RKO (cell line): ENCODE measurements at places on chromosomes 2 and 18.

- no peak for DNase-seq
These were observed 173.7 kb upstream of the HNRNPA3 start for GRCh38 chr2:177038787-177039484.

DNA sequence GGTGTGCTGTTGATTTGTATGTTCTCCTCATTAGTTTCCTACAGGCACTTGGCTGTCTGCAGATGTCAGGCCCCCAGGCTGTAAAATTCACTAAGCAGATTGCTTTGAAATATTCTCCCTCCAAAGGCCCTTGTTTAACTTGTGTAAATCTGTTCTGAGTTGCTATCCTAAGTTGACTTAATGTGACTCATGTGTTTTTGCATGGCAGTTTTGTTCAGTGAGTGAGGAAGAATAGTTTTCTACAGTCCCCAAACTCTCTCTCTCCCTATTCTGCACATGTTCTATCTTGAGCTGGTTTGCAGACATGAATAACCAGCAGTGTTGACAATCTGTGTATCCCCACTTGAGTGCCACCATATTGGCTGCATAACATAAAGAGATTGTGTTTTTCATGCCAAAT is 1005.4 kb upstream of the DDX18 start:
- no peak for DNase-seq

DNA sequence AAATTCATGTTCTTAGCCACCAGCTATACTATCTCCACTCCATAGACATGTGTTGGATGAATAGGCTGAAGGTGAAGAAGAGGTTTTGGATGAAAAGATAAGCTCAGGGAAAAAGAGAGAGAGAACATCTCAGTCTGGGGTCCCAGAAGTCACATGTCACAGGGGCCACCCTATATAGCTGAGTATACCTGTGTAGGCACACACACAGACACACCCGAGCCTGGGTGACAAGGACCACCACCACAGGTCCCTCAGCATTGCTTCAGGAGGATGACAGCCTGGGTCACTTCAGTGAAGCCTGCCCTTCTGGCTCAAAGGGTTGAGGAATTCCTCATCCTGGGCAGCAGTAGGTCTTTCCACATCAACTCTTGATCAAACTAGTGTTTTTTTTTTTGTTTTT is 56.2 kb downstream of the POLR1A start:
- DNase-seq, result no peak

DNA sequence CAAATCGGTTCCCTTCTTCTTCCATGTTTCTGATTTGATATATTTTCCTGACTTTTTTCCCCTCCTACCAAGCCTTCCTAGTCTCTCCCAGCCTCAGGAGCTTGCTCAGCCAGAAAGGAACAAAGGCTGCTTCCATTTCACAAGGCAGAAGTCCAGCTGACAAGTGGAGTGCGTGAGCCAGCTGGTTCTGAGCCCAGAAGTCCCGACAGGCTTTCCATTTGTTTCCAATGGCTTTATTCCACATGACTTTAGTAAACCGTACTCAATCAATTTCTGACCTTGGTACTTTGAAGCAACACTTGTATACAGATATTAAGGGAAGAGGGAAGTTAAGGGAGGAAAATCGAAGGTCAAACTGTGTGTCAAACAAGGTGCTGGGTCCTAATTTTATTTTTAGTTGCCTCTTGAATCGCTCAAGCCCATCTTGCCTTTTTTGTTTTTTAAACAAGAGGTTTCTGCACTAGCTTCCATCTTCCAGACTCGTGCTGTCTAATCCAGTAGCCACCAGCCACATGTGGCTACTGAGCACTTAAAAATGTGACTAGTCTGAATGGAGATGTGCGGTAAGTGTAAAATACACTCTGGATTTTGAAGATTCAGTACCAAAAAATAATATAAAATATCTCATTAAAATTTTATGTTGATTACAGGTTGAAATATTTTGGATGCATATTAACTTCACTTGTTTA is 36.2 kb downstream of the WIPF1 start:
- no peak for DNase-seq

DNA sequence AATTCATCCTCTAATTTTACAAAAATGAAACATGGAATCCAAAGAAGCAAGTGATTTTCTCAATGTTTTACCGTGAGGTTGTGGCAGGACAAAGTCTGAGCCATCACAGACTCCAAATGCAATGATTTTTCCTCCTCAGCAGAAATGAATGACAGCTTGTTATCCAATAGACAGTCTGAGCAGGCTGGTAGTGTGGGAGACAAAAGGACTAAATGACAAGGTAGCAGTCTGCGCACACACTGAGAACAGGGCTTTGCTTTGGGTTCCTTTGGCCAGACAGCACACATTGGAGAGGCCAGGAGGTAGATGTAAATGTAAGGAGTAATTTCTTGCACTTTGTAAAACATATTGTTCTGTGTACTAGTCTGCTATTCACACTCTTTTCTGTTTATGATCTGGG is 50.3 kb upstream of the RGPD4 start:
- DNase-seq, result no peak

- DNase-seq, result no peak
These were observed 41.2 kb upstream of the TEX51 start for GRCh38 chr2:126857502-126857901.

DNA sequence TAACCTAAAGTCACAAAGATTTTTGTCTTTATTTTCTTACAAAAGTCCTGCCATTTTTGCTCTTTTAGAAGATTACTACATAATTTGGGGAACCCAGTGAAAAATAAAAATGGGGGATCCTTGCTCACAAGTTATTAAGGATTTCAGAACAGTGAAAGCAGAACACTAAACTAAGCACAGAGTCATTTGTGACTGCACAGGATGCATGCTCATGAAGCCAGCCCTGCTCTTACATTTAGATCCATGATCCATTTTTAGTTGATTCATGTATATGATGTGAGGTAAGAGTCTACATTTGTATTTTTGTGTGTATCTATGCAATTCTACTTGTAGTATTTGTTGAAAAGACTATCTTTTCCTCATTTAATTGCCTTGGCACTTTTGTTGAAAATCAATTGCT is 21.8 kb downstream of the SP140L start:
- no peak for DNase-seq

GRCh38 chr2:241035818-241036396 is 37.5 kb downstream of the SNED1 start:
- no peak for DNase-seq

DNA sequence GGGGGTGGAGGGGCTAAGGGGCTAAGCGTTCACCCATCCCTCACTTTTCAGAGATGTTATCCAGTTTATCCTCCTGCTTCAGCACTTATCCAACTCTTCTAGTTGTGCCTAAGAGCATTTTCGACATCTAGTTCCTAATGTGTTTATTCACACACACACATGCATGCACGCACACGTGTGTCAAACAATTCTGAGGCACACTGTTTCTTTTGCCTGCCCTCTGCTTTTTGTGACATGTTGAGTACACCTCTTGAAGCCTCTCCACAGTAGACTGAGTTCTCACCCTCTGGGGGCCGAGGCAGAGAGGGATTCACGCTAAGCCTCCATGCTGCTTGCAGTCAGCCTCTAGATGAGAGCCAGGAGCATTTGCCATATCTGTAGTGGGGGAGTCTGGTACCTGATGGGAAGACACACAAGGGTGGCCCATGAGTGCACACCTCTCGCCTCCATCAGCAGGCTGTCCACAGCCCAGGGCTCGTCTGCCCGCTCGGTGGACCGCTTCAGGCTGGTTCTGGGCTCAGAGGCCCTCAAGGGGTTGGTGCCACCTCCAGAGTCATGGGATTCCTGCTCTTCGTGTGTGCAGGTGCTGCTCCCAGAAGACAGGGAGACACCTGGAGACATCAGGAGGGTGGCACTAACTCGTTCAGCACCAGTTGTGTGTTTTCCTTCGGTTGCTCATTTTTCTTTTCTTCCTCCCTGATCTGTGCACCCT is 11.9 kb downstream of the TWIST2 start:
- no peak for DNase-seq
